T-helper 22 cell (primary cell): ENCODE measurements at places on chromosomes 12 and 14.

- no peak for DNase-seq
Observed at GRCh38 chr12:54444206-54444605, 25.1 kb upstream of the ITGA5 start.

DNA sequence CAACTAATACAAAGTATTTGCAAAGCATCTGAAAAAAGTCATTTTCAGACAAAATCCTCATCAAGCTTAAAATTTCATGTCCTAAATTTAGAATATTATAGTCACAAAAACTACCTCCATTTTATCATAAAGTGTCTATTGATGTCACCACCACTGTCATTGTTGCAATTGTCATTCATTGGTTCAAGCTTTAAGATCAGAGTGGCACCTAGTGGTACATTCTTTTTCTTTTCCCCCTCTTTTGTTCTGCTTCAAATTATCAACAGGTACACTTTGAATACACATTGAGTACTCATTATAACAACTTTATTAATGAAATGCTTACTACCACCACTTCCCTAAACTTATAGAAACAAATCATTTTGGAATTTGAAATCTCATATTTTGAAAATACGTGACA, 379.8 kb downstream of the SEC23A start:
- DNase-seq = no peak

- DNase-seq = no peak
Observed at GRCh38 chr12:49832836-49833421, 4.7 kb upstream of the NCKAP5L start.

DNA sequence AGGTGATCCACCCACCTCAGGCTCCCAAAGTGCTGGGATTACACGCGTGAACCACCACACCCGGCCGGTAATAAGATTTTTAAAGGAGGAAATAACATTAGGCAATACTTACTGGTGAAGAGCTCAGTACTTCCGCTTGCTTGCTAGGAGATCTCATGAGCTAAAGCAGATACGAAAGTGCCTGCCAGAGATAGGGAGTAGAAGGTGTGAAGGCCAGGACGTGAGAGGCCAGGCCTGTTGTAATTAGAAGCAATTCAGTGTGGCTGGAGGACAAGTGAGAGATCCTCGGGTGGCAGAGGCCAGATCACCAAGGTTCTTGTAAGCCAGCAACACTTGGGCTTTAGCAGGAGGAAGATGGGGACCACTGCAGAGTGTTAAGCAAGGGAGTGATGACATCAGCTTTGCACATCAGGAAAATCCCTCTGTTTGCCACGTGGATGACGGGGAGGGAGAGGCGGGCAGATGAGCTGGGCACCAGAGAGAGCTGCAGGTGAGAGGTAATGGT, 7.6 kb downstream of the TECPR2 start:
- DNase-seq = no peak

GRCh38 chr14:99822800-99823455, 29.7 kb downstream of the EML1 start:
- DNase-seq = no peak

- no peak for DNase-seq
Observed at GRCh38 chr14:21093769-21094681, 4.4 kb downstream of the ZNF219 start.

DNA sequence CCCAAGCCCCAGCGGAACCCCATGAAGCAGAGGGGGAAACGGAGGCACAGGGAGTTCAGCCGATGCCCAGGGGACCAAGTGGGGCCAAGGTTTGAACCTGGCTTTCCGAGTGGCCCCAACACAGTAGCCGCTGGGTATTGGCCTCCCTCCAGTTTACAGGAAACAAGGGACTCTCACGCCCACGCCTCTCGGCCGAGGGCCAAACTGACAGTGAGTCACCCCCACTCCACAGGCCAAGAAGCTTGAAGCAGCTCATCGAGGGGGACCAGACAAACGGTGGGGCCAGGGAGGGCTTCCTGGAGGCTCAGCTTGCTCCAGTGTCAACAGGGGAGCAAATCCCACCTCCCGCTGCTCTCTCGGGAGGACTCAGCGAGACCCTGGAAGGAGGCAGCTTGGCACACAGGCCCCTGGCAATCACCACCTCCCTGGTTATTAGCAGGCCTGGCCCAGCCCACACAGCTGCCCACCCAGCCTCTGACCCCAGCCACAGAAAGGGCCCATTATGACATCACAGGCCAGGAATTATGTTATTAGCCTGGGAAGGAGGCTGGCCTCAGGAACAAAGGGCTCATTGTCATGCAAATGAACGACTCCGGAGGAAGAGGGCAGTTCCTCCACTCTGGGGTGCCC, 54.6 kb downstream of the NCOR2 start:
- DNase-seq = no peak

GRCh38 chr14:55398679-55399078, 13.0 kb downstream of the ATG14 start:
- DNase-seq = no peak

DNA sequence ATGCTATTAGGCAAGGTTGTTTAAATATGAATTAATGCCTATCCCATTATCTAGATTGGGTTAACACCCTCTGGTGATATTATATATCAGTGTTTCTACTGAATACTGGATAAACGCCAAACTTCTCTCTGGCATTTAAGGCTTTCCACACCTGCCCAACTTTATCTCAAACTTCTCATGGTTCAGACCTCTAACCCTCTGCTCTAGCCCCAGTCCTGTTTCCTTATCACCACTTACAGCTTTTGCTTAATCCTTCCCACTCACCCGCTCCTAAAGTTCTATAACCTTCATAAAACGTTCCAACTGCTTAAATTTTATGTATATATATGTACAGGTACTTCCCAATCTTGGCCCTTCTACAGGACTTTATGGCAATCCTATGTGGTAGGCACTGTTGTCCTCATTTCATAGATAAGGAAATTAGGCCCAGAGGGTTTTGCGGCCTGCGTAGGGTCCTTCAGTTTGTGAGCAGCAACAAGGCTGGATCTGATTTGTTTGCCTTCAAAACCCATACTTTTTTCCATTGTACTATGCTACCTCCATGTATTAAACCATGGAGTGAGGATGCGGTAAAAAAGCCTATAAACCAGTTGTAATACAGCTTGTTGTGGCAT, 1.2 kb downstream of the LPCAT3 start:
- DNase-seq = no peak

DNA sequence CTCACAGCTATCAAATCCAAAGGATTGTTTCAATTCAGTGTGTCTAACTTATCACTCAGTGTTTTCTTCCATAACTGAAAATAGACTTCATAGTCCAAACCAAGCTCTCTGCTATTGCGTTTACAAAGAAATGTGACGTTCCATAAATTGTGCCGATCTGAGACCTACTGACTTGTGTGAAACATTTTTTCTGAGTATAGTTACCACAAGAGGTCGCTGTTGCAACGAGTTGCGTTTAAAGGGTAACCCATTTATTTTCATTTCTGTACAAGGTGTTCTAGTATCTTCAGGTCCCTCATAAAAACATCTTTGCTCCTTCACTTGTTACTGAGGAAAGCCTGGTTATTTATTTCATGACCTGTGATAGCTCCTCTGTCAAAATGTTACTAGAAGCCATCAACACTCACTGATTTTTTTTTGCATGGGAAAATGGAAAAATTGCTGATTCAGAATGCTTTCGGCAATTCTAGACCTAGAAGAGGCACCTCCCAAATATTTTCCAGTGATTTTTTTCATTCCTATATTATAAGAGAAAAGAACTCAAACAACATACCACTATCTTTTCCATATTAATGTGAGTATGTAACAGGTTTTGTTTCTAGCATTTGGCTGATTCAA, 60.9 kb upstream of the OR4E1 start:
- peak; percentile 5 for DNase-seq

GRCh38 chr12:112812600-112813406, 21.3 kb downstream of the RPH3A start:
- DNase-seq = no peak

- DNase-seq = no peak
Observed at GRCh38 chr14:103209054-103209453, 85.8 kb downstream of the TNFAIP2 start.

GRCh38 chr12:22971701-22972191, 346.8 kb downstream of the ETNK1 start:
- DNase-seq = no peak
